ENCODE measurements at places on chromosomes 3 and 15. TPM values are rescaled to one million over a fixed set of nuclear protein-coding genes. Genes with fewer than 3 reads are reported as not detected.

KLHL40 gene
- total RNA-seq: not detected

DNA sequence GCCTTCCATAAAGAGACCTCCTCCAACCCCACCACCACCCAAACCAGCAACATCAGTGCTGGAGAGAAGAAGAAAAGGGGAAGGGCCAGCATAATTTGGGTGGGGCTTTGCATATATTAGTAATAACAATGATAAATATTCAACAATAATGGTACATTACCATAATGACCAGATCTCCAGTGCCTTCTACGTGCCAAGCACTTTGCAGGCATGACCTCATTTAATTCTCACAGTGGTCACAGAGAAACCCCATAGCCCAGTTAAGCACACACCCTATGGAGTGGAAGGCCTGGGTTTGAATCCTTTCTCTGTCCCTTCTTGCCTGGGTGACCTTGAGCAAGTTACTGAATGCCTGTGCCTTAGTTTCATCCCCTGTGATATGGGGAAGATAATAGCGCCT, 49.2 kb downstream of the CORO2B start:
- no peak for DNase-seq

GRCh38 chr3:20041197-20041780, 1.0 kb downstream of the KAT2B start:
- DNase-seq: no peak

HHLA2 gene
- not detected for total RNA-seq

GRCh38 chr3:129211772-129212171, 28.1 kb upstream of the CNBP start:
- no peak for DNase-seq

QTRT2 gene
- total RNA-seq: 10.5 TPM
